ENCODE measurements at places on chromosomes 7 and 10.

- DNase-seq, result no peak
These were observed 67.8 kb downstream of the ZRANB1 start for GRCh38 chr10:125009661-125010161.

DNA sequence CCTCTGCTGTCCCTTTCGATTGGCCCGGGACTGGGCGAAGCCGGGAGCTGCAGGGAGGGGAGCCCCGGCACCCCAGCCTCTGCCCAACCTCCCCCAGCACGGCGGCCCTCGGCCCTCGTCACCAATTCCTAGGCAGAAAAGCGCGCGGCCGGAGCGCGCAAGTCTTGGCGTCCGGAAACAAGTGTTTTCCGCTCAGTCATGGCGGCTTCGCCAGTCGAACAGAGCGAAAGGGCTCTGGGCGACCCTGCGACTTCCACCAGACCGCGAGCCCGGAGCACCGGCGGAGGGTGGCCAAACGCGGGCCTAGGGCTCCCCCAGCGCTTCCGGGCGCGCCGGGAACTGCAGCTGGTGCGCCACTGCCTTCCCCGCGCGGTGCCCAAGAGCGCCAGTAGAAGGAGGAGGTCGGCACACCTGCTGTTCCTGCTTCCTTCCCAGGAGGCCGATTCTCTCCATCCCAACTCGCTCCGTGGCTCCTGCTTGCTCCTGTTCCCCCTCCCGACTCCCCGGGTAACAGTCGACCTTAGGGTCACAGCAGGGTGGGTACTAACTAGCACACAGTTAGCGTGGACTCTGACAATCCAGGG lies 729.9 kb downstream of the ZWINT start:
- no peak for DNase-seq

- no peak for DNase-seq
These were observed 1211.0 kb downstream of the TYW1 start for GRCh38 chr7:68207676-68208075.

GRCh38 chr7:117152213-117153007 lies 170.4 kb downstream of the WNT2 start:
- DNase-seq, result no peak

- no peak for DNase-seq
These were observed 890.0 kb downstream of the GRM8 start for GRCh38 chr7:126362746-126363145.

DNA sequence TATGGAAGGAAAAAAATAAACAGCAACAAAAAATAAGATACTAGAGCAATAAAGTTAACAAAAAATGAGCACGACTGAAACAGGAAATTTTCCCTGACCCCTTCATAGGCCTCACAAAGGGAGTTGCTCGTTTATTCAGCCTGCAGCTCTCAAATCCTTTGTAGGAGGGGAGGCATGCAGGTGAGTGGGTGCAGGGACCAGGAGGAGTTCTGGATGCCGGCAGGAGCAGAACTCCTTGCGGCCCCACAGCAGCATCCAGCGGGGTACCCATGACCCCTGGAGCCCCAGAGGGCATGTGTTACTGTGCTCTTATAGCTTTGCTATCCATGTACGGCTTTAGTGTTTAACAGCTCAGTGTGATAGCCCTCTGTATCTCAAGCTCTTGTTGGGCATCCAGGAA lies 5.8 kb downstream of the TAS2R39 start:
- no peak for DNase-seq

DNA sequence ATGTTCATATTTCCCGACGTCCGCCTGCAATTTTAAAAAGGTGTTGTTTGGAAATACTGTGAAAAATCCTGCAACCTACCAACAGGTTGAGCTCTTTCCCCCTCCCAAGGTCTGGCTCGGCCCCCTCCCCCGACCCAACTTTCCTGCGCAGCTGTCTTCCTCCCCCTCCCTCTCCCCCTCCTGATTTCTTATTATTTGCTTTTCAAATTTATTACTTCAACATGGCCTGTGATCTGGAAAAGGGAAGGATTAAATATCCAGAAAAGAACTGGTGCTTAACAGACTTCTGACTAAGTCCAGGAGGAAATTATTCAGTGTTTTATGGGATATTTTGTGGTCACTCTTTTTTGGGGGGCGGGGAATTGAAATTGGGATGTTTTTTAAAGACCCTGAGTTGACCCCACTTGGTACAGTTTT lies 2.4 kb downstream of the ARID5B start:
- DNase-seq, result no peak

DNA sequence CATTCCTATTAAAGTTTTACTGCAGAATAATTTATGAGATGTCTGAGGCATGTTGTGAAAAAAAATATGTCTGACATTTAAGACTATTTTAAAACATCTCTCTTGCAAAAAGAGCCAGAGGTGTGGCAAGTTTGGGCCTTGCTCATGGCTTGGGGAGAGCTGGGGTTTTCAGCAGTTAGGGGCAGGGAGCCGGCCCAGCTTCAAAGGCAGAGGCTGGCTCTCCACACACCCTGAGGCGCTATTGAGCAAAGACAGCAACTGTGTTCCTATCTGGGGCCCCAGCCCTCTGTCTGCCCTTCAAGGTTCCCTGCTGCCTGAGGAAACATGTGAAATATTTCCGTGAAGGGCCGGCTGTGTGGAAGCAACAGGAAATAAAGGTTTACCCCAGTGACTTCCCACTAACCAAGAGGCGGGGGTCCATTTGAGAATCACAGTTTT lies 94.0 kb downstream of the SORBS1 start:
- no peak for DNase-seq

DNA sequence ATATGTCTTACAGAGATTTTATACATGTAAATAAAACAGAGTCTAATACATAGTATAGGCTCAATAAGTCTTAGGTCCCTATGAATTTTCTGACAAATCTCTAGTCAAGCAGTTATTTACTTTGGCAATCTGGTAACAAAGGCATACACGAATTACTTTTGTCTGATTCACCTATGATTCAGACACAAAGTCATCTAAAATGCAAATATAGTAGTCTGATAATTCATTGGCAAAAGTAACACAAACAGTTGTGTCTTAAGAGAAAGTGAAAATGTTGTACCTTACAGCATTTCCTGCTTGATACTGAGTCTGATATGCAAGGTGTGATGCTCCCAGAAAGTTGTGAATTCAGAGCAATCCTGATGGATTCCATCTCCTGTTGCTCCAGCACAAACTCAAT lies 209.4 kb upstream of the PRSS1 start:
- no peak for DNase-seq

DNA sequence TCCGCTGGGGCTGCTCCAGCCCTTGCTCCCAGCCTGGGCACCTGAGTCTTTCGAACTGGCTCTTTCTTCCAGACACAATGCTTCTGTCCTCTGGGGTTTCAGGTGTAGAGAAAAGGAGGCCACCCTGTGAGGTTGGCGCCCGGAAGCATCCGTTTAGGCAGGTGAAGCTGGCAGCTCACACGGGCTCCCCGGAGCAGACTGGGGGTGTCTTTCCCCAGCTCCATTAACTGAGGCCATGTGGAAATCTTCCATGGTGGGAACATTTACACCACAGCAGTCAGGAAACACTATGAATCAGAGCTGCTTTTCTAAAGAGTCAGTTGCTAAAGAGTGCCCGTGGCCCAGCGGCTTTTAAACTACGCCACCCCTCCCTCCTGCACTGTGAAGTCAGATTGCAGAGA lies 29.2 kb downstream of the PRKAG2 start:
- no peak for DNase-seq

GRCh38 chr10:128976856-128977255 lies 490.2 kb upstream of the MGMT start:
- DNase-seq, result no peak

DNA sequence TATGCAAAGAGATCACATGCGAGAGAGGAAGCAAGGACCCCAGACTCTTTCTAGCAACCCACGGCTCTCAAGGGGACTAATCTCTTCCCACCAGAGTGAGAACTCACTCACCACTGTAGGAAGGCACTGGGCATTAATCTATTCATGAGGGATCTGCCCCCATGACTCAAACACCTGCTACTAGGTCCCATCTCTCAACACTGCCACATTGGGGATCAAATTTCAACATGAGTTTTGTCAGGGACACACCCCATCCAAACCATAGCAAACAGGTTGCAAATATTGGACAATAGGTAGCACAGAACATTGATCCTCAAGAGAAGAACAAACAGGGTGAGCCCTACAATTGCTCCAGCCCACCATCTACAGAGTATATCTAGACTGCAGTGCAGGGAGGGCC lies 740.6 kb downstream of the LRMDA start:
- no peak for DNase-seq

DNA sequence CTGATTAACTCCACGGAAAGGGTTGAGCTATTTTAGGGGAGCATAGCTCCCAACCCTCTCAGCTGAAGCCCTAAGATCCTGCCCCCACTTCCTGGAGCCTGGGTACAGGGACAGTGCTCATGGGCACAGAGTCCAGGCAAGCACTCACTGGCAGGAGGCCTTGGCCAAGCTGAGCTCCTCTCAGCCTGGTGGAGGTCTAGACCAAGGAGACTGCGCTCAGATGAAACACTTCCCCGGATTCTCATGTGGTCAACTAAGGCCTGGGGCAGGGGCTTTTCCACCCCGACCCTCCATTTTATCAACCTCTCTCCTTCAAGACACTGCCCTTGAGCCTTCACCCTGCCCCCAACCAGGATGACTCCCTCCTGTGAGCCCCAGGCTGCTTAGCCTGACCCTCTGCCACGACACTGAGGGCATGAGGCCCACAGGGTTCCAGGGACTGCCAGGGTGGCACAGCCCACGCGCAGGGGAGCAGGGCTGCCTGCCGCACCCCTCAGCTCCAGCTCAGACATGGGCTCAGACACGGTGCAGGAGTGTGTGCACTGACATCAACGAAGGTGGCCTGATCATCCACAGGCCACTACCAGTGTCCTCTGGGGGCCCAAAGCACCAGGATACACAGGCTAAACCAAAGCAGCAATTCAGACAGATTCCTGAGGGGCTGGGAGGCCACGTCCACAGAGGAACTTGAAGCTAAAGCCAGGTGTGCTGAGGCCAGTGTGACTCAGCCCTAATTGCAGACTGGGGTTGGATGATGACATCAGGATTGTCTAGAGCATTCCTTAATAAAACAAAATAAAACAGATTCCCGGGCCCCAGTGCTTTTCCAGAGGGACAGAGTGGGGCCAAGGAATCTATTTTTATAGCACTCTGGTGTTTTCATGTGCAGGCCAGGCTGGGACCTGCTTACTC lies 18.8 kb downstream of the CHAT start:
- no peak for DNase-seq

GRCh38 chr10:5587151-5588079 lies 62.7 kb downstream of the CALML3 start:
- DNase-seq, result no peak

GRCh38 chr7:12025246-12025645 lies 185.8 kb upstream of the TMEM106B start:
- DNase-seq, result no peak

GRCh38 chr7:5296015-5296610 lies 13.4 kb downstream of the SLC29A4 start:
- DNase-seq, result no peak

- DNase-seq, result no peak
These were observed 29.6 kb upstream of the ZRANB1 start for GRCh38 chr10:124912101-124912886.

GRCh38 chr10:132618158-132618919 lies 80.8 kb downstream of the INPP5A start:
- no peak for DNase-seq

DNA sequence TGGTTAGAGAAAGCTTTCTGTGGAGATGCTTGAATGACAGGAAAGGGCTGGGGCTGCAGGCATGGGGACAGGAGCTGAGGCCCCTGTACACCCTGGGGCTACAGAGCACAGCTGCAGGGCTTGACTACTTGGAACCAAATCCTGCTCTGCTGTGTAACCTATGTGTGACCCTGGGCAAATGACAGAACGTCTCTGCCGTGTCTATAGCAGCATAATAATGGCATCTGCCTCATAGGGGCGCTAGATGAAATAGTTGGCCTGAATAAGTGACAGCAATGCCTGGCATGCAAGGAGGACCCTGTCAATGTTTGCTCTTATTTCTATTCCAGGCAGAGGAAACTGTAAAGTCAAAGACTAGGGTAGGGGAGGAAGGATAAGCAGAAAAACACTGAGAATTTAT lies 254.0 kb downstream of the USP6NL start:
- no peak for DNase-seq

- DNase-seq, result no peak
These were observed 91.4 kb upstream of the PTN start for GRCh38 chr7:137434946-137435345.

- no peak for DNase-seq
These were observed 239.1 kb downstream of the SKAP2 start for GRCh38 chr7:26625286-26625685.

DNA sequence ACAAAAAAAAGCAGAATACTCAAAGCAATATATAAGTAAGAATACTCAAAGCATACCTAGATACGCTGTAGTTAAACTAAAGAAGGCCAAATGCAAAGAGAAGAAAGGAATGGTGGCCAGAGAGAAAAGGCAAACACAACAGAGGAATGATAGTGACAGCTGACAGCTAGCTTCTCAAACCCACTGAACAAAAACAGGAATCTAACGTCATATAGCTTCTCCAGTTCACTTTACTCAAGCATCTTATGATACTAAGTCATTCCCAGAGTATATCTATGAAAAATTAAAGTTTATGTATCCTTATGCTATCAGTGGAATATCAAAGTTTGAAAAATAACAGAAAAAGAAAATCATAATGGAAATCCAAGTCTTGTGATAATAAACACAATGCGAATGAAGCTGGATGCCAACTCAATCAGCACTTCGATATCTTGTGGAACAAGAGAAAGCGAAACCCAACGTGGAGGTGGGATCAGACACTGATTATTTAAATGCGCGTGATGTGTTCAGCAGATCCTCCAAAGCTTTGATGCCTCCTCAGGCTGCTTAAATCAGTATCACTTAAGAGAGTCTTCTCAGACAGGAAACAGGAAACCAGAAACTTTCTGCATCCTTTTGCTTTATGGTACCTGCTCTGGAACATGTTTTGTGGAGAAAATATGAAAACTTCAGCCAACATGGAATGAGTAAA lies 102.8 kb downstream of the PIP4K2A start:
- DNase-seq, result no peak

GRCh38 chr7:121153995-121154394 lies 165.5 kb downstream of the CPED1 start:
- no peak for DNase-seq

DNA sequence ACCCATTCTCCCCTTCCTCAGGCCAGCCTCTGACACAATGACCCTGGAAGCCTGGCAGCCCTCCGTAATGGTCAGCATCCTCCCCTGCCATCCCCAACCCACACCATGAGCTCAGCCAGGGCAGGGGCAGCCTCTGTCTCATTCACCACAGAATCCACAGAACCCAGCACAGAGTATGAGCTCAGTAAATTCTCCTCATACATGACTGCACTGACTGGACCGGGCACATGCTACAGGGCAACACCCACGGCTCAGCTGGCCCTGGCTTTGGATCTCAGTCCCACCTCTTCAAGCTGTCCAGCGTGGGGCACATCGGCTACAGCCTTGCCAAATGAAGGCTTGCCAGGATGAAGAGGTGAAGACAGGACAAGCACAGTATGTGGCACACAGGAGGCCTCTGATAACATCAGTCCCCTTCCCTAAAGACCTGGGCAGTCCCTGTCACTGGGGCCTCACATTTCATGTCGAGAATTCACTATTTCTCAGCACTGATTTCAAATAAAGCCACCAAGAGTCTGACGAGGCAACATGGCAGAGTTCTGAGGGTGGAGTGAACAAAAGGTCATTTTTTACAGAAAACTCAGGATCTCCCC lies 7.9 kb downstream of the GPRIN2 start:
- no peak for DNase-seq

- DNase-seq, result no peak
These were observed 58.4 kb upstream of the SPOCK2 start for GRCh38 chr10:72146559-72147323.

Measured in NCI-H187 treated with DMSO at 0.1 percent for 48 hours (cell line).